ENCODE measurements at places on chromosomes 3 and 15. TPM values are rescaled to one million over a fixed set of nuclear protein-coding genes. Genes with fewer than 3 reads are reported as not detected.

DOCK3 gene
- polyA plus RNA-seq: 34.5 TPM

CLSTN2 gene
- polyA plus RNA-seq: 24.6 TPM

STX19 gene
- polyA plus RNA-seq: not detected

BCL2A1 gene
- 0.32 TPM for polyA plus RNA-seq

SYNPR gene
- 56.2 TPM for polyA plus RNA-seq

ALS2CL gene
- polyA plus RNA-seq: 5.8 TPM

CHRNA5 gene
- polyA plus RNA-seq: 2.6 TPM

HRH1 gene
- 10.9 TPM for polyA plus RNA-seq

ITGA11 gene
- polyA plus RNA-seq: 5.7 TPM

DNA sequence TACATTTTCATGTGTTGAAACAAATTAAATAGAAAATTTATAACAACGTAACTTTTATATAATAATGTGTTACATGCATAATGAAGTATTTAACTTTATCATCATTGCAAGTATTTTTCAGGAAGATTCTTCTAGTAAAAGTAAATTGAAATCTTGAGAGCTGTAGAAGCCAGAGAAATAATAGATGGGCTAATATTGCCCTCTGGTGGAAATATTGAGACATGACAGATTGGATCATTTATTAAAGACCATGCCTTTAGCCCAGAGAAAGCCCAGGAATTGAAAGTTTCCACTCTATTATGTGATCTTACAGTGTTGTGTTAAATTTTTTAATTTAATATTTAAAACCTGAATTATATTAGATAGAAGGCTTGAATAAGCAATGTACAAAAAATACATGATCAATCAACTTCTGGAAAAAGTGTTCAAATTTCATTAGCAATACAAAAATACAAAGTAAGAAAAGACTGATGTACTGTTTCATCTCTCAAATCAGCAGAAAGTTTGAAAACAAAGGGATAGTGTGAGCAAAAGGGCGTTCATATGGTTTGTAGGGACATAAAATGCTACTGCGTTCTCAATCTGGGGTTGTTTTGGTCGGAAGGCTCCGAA lies 52.7 kb upstream of the SPTSSB start:
- H3K4me1 ChIP-seq: no peaks in the 10 kb centered on the region
- H3K4me3 ChIP-seq: no peak overlapping the region
- no peaks in the 10 kb centered on the region for H3K27me3 ChIP-seq
- DNase-seq: no peak
- H3K36me3 ChIP-seq: no peaks in the 10 kb centered on the region

DNA sequence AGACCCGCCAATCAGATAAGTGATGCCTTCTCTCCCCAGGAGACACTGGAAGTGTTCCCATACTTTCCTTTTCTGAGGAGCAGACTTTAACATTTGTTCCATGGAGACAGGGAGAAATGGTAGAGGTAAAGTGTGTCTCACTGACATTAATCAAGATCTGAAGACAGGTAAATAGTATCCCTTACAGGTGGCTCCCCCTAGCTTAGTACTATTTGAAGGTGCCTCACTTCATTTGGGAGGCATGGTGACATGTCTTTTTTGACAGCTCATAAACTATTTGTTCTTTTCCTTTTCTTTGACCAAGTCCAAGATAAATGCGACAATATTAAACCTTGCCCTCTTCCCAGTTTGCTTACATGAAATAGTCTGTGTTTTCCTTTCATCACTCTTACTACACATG lies 485.6 kb upstream of the IL12A start:
- H3K27me3 ChIP-seq: no peaks in the 10 kb centered on the region
- no peaks in the 10 kb centered on the region for H3K4me1 ChIP-seq
- no peak overlapping the region for H3K4me3 ChIP-seq
- no peak overlapping the region for H3K27ac ChIP-seq
- DNase-seq: no peak

DNA sequence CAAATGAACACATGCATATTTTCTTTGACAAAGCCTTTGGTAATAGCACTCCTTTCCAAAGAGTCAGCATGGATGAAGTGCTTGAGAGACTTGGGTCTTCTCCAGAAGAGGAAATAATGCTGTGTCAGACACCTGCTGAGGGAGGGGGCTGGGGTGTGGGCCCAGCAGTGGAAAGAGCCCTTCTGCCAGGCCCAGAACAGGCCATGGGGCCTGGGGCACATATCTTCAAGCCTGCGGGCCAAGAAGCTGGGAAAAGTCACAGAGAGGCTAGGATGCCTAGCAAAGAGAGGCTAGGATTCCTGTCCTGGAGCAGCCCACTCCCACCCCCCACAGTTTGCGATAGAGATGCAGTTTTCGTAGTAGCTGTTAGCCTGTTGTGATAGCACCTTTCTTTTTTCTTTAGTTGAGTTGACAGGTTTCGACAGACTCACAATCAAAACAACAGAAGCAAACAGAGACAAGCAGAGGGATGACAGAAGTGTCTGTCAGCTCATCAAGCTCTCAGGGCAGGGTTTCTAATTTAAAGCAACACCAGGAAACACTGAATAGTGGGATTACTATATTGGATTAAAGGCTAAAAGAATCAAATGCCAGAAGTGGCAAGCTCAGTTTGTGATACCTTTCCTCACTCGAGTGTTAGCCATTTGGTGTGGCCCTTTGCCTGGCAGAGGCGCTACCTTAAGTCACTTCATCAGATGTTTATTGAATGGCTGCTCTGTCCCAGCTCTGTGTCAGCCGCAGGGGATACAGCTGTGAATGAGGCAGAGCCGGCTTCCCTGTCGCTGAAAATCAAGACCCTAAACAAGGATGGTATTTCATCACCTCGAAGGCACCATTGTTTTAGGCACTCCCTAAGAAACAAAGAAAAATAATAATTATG lies 19.0 kb downstream of the CMTM7 start:
- H3K4me3 ChIP-seq: no peak overlapping the region
- H3K27ac ChIP-seq: no peak overlapping the region
- no peaks in the 10 kb centered on the region for H3K36me3 ChIP-seq
- DNase-seq: no peak
- H3K27me3 ChIP-seq: peaks cover 58% of the 10 kb centered on the region

- no peaks in the 10 kb centered on the region for H3K27me3 ChIP-seq
- H3K4me1 ChIP-seq: no peaks in the 10 kb centered on the region
- no peak overlapping the region for H3K4me3 ChIP-seq
- DNase-seq: no peak
- H3K27ac ChIP-seq: no peak overlapping the region
Observed at GRCh38 chr3:98323425-98323824, 30.2 kb upstream of the OR5K4 start.

DNA sequence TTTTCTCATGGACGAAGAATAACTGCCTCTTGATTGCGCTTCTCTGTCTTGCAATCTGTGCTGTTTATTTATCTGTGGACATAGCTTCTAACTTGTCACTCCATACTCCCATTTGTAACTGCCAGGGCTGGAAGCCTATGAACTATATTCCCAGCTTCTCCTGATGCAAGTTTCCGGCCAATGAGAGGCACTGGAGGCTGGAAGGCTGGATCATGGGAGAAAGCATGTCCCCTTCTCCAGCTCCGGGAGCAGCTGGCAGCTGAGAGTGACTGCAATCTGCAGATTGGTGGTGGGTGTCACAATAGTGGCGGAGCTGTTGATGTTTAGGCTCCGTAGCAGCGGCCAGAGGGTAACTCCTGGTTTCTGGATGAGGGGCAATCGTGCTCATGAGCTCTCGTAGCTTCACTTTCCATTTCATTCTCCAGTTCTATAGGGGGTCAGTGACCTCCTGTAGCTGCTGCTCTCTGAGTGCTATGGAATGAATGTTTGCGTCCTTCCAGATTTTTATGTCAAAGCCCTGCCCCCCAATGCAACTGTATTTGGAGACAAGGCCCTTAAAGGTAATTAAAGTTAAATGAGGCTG lies 35.7 kb upstream of the PCSK6 start:
- no peaks in the 10 kb centered on the region for H3K27me3 ChIP-seq
- H3K27ac ChIP-seq: no peak overlapping the region
- no peak for DNase-seq
- H3K36me3 ChIP-seq: no peaks in the 10 kb centered on the region

- no peak for DNase-seq
Observed at GRCh38 chr15:78060232-78060631, 17.3 kb downstream of the TBC1D2B start.

All from spinal cord (tissue), 10 donors.